Fibroblast of skin of right biceps (primary cell): ENCODE measurements at places on chromosomes 3 and 15.
A peak's percentile ranks its signal among the peaks of the same experiment; 100 is the strongest.

DNA sequence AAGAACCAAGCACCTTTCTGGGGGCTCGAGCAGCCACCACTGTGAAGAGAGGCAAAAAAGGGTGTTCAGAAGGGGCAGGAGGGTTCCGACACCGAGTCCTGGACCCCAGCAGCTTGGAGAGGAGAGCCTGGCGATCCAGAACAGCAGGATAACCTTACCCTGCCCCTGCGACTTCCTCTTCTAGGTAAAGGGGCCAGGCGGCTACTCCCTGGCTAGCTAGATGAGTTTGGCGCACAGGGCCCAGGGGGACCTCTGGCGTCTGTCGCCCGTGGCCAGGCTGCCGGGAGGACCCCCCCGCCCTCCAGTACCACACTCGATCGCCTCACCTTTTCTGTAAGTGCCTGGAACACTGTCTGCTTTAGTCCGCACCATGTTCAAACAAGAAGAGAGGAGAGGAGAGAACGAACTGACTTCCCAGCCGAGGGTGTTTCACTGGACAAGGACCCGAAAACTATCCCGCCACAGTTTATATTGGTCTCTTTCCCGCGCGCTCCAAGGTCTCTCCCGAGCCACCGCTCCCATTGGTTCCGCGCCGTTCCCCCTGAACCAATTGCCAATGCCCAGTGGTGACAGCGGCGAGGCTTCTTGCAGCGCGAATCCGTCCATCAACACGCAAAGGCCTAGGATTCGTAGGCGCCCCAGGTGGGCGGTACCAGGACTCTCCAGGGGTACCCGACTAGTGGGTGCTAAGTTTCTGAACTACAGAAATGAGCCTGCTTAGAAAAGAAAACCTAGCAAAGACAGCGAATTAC is at the start of gene PCLAF:
TSS of gene PCLAF (minus strand) at position 442 of the 752 bp plus-strand sequence. CDS start at position 372, 70 bp downstream.
- peak; percentile 97 for DNase-seq

GRCh38 chr3:14519406-14519805 is 20.7 kb downstream of the GRIP2 start:
- DNase-seq = no peak

GRCh38 chr15:22811640-22812039 is 25.2 kb downstream of the NIPA1 start:
- DNase-seq = peak; percentile 15

- DNase-seq = no peak
Measured at GRCh38 chr3:45800611-45801010, 4.3 kb upstream of the SLC6A20 start.

DNA sequence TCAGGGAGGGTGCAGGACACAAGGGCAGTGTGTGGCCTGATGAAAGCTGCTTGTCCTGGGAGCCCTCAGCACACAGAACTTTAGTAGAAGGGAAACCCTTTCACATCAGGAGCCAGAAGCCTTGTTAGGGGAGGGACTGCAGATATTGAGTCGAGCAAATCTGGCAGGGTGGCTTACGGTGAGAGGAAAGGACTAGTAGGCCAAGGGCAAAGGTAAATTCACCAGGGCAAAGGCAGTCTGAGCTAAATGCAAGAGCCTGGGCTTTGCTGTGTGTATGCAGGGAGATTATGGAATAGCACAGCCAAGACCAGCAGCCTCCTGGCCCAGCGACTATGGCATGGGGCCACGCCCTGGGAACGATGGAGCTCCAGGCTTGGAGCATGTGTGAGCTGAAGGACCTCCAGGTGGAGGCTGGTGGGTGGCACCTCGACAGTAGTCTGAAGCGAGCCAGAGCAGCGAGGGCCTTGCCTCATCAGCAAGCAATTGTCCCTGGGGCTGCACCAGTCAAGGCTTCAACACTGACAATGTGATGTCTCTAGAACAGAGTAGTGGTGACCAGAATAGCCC is 76.1 kb downstream of the CCR1 start:
- no peak for DNase-seq

GRCh38 chr3:45656575-45657363 is 32.4 kb upstream of the SACM1L start:
- peak; percentile 94 for DNase-seq

DNA sequence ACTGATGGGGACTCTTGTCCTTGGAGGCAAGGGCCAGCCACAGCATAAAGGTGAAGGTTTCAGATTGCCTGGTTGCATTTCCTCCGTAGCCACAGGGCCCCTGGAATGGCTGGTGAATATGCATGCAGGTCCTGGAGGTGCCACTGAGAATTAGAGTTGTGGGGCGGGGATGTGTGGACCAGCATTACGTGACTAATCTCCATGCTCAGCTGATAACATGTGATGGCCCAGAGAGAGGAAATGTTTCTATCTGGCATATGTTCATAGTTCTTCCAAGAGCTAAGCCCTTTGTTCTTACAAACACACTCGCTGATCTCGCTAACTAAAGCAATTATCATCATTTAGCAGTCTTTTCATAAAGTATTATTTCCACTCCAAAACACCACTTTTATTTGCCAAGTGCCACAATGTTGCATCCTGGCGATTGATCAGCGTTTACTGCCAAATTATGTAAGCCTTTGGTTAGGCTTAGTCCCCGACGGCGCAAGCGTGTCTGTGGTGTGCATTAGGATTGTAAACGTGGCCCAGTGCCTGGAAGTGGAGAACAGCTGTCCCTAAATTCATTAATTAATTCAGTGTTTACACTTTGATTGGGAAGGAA is 55.9 kb downstream of the CGNL1 start:
- peak; percentile 12 for DNase-seq

- DNase-seq = no peak
Measured at GRCh38 chr3:141746962-141747361, 8.9 kb downstream of the RNF7 start.

- DNase-seq = peak; percentile 62
Measured at GRCh38 chr3:99466331-99466730, 172.1 kb upstream of the COL8A1 start.

- DNase-seq = peak; percentile 8
Measured at GRCh38 chr3:69178838-69179739, 56.7 kb upstream of the LMOD3 start.

DNA sequence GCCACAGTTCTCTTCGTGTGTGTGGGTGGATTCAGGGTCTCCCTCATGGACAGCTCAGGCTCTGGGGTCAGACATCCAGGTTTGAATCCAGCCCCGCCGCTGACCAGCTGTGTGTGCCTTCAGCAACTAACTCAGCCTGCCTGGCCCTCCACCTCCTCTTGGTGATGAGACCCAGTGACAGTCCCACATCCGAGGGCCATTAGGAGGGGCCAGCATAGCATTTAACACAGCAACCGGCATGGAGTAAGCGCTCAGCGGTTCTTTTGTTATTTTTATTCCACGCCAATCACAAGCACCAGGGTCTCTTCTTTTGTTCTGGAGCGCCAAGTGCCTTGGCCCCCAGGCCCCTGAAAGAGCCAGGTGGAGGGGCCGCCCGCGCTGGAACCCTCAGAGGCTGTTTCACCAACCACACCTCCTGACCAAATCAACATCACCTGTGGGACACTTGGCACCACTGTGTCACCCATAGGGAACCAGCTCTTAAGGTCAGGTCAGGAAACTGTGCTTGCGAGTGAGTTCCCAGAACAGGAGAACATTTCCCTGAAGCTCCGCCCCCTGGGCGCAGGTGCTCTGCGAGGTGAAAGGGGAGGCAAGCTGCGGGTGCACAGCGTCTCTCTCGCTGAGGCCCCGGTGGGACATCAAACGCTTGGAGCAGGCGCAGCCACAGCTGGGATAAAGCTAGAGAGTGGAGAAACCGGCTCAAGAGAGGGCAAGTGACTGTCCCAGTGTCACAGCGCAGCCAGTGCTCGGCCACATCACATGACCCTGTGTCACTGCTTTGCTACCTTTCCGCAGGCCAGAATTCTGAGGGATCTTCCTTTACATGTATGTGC is 311.3 kb downstream of the UACA start:
- DNase-seq = no peak

- DNase-seq = no peak
Measured at GRCh38 chr3:116442331-116443021, 2.8 kb downstream of the LSAMP start.

DNA sequence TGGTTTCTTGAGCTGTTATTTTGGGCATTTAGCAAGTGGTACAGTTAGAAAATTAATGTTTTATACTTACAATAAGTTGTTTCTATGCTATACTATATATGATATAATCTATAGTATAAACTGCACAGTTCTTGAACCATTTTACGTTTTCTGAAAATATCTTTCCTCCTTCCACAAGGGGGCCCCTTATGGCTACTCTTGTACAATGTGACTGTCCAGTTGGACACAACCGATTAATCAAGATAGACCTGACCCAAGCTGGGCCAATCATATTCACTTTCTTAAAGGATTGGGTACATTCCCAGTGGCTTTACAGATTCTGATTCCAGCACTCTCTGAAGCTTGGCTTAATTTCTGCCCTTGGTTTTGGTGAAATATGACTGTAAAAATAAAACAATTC is 953.4 kb downstream of the AGBL1 start:
- no peak for DNase-seq

DNA sequence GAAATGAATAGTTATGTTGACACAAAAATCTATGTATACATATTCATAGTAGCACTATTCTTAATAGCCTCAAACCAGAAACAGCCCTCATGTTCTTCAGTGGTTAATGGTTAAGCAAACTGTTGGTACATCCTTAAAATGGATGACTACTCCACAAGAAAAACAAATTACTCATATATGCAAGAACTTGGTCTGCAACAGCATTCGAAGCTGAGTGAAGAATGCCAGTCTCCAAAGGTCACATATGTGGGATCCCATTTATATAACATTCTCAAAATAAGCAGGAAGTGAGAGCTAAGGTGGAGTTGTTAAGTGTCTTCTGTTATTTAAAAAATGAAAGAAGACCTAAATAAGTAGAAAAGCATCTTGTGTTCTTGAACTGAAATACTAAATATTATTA is 365.7 kb downstream of the GABRG3 start:
- DNase-seq = peak; percentile 49

- peak; percentile 99 for DNase-seq
Measured at GRCh38 chr3:53891497-53892285, at the start of gene SELENOK. TSS of gene SELENOK (minus strand) at chr3:53891859.

GRCh38 chr15:49832511-49832910 is 211.7 kb downstream of the DTWD1 start:
- DNase-seq = peak; percentile 51

- no peak for DNase-seq
Measured at GRCh38 chr3:103158183-103158582, 723.4 kb downstream of the ZPLD1 start.

DNA sequence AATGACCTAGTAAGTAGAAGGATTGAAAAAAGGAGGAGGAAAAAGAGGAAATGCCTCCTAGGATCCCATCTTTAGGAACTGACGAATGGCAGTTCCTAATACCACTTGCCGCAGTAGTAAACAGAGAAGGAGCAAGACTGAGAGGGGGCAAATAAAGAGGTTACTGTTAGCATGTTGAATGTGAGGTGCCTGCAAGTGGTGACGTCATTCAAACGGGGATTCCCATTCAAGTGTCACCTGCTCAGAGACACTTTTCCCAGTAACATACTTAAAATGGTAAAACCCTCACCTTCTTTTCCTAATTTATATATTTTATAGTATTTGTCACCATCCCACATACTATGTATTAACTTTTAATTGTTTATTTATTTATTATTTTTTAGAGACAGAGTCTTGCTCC is 178.9 kb downstream of the IL5RA start:
- no peak for DNase-seq

GRCh38 chr3:45139372-45140140 is 6.6 kb downstream of the CDCP1 start:
- no peak for DNase-seq

GRCh38 chr15:73637527-73637926 is 4.3 kb upstream of the NPTN start:
- DNase-seq = peak; percentile 64

GRCh38 chr15:98524838-98525660 is 123.3 kb upstream of the IGF1R start:
- no peak for DNase-seq

DNA sequence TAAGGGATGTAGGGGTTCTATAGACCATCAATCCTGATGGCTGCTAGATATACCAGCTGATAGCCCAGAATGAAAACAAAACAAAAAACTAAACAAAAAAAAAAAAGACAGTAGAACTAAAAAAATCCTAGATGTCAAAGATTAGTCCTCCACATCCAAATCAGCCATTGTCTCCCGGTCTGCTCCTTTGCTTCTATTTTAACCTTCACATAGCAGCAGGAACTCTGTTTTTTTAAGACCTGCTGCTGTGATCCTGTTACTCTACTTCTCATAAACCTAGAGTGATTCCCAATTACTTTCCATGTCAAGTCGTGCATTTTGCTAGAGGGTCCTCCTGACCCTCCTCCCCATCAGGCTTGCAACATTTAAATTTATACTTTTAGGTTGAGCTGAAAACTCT is 2.5 kb downstream of the IFT122 start:
- DNase-seq = no peak

- no peak for DNase-seq
Measured at GRCh38 chr3:15756505-15756904, 41.3 kb downstream of the ANKRD28 start.

GRCh38 chr3:141539431-141540187 is 52.8 kb downstream of the RASA2 start:
- no peak for DNase-seq

- DNase-seq = no peak
Measured at GRCh38 chr3:117168896-117169295, 459.3 kb downstream of the TUSC7 start.

DNA sequence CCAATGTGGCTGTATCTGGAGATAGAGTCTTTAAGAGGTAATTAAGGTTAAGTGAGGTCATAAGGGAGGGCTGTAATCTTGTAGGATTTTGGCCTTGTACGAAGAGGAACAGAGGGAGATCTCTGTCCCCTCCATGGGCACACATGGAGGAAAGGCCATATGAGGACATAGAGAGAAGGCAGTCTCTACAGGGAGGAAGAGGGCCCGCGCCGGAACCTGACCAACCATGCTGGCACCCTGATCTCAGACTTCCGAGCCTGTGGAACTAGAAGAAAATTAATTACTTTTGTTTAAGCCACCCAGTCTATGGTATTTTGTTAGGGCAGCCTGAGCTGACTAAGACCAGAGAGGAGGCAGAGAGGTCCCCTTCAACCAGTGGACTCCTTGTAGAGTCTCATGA is 17.7 kb upstream of the MRPS22 start:
- DNase-seq = no peak

DNA sequence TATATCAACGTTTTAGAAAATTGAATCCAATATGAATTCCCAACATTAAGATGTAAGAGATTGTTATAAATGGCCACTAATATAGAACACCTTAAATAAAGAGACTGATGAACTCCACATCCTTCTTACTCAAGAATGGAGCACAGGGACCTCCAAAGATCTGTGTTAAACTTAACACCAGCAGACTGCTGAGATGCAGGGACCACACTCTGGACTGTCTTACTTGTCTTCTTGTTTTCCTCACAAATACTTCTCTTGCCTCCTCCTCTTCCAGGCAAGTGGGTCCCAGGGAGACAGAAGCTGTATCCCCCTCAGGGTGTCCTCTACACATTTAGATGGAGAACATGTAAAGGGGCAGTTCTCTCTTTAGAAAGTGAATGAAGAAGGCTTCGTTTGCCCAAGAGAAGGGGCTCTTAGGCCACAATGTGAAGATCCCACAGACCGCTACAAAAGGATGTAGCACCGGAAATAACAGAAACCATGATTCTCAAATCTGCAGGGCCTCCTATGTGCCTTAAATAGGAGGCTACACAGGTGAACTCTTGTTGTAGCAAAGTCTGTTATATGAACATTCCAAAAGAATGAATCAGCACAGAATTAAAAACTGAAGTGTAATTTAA is 52.2 kb downstream of the SATB1 start:
- no peak for DNase-seq

- DNase-seq = peak; percentile 81
Measured at GRCh38 chr3:156483961-156484787, 70.7 kb downstream of the SSR3 start.
